ENCODE measurements at places on chromosomes 3 and 15. TPM values are rescaled to one million over a fixed set of nuclear protein-coding genes. Genes with fewer than 3 reads are reported as not detected.

Gene ESYT3
- 0.19 TPM for total RNA-seq

Gene IL17RC
- 0.46 TPM for total RNA-seq

Gene BMF
- 7.3 TPM for total RNA-seq

Gene SHQ1
- total RNA-seq: 27.9 TPM

Gene EXD1
- not detected for total RNA-seq

Gene TRMT10C
- total RNA-seq: 43.2 TPM

Gene ATP6V1A
- 43.5 TPM for total RNA-seq

Gene NOX5
- 0.02 TPM for total RNA-seq

Gene FOXP1
- 102 TPM for total RNA-seq

Gene RYK
- total RNA-seq: 17.6 TPM

Gene LDHAL6B
- not detected for total RNA-seq

Gene SLC33A1
- 23.6 TPM for total RNA-seq

Gene RAB6B
- 2.7 TPM for total RNA-seq

Gene RSRC1
- total RNA-seq: 43.8 TPM

Gene PPARG
- total RNA-seq: 2.7 TPM

Gene PHC3
- 37.4 TPM for total RNA-seq

Gene COLQ
- 1.4 TPM for total RNA-seq

Gene NEK4
- 16.9 TPM for total RNA-seq
